Cardiac septum (tissue), 1 donor: ENCODE measurements at places on chromosomes 2 and 18. TPM values are rescaled to one million over a fixed set of nuclear protein-coding genes. Genes with fewer than 3 reads are reported as not detected.
A peak's percentile ranks its signal among the peaks of the same experiment; 100 is the strongest.

The LRRTM4 gene
- 1.3 TPM for total RNA-seq

The DSC3 gene
- total RNA-seq = 0.65 TPM

The GAL3ST2 gene
- total RNA-seq = not detected

The CCDC74B gene
- 0.81 TPM for total RNA-seq

The GBX2 gene
- not detected for total RNA-seq

The CCBE1 gene
- 0.05 TPM for total RNA-seq

The AGBL5 gene
- 11.7 TPM for total RNA-seq

The TMEM198 gene
- 1.8 TPM for total RNA-seq

The POTEI gene
- total RNA-seq = not detected

The KHK gene
- 1.1 TPM for total RNA-seq

The TPO gene
- total RNA-seq = 11.8 TPM

GRCh38 chr2:46695283-46695682 is 215.9 kb downstream of the TMEM247 start:
- DNase-seq = no peak

- DNase-seq = no peak
Observed at GRCh38 chr18:49764032-49764431, 49.3 kb downstream of the ACAA2 start.

DNA sequence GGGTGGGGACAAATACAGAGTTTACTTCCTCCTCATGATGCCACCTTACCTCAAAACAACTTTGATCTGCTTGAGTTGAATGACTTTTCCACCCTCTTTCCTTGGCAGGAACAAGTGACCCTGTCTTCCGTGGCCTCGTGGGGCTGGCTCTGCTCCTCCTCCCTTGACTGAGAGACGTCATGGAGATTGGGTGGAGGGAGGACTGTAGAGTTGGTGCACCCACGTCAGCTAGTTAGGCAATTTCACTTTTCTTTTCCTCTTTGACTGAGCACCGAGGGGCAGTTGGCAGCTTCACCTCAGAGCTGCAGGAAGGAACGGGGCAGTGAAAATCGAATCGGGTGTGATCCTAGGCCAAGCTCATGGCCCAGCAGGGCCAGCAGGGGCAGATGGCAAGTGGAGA is at the start of gene SP140:
Gene SP140 (plus strand): TSS at position 251 of the 400 bp plus-strand sequence. CDS start 109 bp downstream, at position 360.
- peak; percentile 86 for DNase-seq

DNA sequence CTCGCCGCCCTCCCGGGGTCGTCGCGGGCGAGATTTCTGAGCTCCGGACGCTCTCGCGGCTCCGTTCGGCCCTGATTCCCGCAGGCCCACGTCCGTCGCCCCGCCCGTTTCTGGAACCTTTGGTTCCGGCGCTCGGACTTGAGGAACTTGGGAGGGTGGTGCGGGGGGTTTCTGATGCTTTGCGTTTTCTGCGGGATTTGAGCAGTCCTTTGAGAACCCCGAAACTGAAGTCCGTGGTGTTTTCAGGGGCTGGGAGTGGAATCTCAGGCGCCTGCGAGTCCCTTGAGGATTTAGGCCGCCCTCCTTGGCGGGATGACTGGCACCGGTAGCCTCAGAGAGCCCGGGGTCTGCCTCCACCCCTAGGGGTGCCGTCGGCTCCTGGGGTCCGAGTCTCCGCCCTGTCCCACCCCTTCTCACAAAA is 336 bp downstream of the THNSL2 start:
- no peak for DNase-seq

GRCh38 chr2:218626369-218626768 is 18.7 kb downstream of the PLCD4 start:
- DNase-seq = no peak

DNA sequence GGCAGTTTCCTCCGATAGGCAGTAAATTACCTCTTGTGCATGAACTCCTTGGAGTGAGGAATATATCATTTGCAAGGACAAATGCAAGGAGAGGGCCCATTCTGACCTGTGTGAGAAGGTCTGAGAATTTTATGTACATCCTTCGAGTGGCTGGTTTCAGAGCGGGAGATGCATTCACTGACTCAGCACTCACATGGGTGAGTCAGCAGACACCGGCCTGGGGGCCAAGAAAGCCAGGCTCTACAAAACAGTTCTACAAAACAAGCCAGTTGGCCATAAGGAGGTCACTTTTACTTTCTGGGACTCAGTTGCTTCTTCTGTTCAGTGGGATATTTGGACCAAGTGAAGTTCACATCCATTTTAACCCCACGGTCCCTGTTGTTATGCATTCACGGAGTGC is 35.3 kb downstream of the CYP26B1 start:
- peak; percentile 43 for DNase-seq

DNA sequence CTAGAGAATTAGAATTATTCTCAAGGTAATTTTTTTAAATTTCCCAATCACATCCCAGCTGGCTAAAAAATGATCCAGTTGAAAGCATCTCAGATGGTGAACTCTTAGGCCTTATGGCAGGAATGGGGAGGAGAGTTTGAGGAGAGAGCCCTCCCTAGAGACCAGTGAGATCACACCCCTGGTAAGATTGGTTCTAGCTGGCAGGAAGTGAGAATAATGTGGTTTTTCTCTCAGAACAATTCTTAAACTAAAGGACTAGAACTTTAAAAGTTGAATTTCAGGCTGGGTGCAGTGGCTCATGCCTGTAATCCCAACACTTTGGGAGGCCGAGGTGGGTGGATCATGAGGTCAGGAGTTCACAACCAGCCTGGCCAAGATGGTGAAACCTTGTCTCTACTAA is 120.2 kb downstream of the MYO3B start:
- DNase-seq = no peak

- DNase-seq = no peak
Observed at GRCh38 chr2:183024339-183025095, 13.7 kb downstream of the NCKAP1 start.

DNA sequence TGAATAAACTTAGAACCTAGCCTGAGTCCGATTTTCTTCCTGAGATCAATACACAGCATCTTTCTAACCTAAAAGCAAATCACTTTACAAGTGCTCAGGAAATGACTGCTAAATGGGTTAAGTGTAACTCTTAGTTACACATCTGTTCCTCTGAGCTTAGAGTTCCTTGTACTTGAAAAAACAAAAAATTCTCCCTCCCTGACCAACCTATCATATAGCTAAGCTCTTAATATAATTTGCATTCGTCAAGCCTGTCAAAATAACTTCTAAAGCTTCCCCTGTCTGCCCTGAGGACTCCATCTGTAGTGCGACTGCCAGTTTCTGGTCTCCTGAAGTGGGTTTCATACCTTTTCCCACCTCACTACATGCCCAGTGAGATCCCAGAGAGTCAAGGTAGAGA is 190.4 kb downstream of the NCK2 start:
- no peak for DNase-seq

DNA sequence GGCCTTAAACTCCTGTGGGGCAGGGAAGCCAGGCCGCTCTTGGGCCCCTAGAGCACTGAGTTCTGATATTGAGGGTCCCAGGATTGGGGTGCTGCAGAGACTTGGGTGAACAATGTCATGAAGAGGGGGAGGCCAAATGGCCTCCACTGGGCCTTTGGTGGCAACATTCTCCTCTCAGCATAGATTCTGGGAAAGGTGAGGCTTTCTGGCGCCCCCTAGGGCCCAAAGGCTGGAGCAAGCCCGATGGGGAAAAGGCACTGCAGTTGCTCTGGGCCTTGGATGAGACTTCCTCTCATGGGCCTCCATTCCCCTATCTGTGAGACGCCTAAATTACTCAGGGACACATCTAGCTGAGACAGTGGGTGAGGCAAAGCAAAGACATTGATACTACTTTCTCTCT is 84.8 kb downstream of the ACAA2 start:
- no peak for DNase-seq

GRCh38 chr2:168465594-168465993 is 9.5 kb downstream of the CERS6 start:
- DNase-seq = no peak

DNA sequence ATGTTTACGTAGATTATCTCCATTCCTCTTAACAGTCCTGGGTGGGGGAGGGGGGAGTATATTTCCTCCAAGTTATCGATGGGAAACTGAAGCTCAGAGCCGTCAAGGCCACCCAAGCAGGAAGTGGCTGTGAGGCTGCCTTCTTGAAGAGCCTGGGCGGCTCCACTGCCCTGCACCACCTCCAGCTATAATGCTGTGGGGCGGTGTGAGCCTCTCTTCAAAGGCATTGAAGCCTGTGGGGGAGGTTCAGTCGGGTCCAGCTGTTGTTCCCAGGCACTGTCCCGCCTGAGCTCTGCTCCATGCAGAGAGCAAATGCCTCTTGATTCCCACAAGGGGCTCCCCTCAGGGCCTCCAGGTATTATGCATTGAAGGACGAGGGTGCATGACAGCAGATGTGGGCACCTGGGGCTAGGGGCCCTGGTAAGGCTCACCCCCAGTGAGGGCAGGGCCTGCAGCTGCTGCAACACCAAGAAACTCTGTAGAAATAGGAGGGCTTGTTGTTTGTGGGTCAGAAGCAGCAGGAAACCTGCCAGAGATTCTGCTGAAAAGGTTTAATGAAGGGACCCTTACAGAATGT is 29.5 kb upstream of the LAPTM4A start:
- DNase-seq = peak; percentile 44

DNA sequence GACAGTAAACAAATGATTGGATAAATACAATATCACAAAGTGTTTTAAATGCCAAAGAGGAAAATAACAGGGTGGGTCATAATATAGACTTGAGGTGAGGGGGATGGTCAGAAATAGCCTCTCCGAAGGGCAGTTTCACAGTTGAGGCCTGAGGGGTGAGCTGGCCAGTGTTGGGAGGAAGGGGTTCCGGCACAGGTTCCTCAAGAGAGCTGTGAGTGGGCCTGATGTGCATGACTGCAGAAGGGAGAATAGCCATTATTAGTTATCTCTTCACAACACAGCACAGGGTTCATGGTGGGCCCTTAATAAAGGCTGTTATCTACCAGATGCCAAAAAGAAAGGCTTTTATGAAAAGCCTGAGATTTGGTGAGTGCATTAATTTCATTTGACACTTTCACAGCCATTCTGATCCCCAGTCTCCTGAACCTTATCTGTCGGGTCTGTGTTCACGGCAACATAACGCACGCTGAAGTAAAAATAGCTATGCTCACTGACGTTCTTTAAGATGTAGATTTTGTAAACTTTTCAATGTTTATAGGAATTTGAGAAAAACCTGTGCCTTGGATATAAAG is 39.6 kb downstream of the POLR1A start:
- DNase-seq = no peak

- DNase-seq = no peak
Observed at GRCh38 chr18:76161983-76162382, 333.1 kb downstream of the ZNF516 start.

GRCh38 chr2:241271706-241272302 is 43.7 kb downstream of the HDLBP start:
- DNase-seq = peak; percentile 94

GRCh38 chr18:46283895-46284295 is 179.7 kb downstream of the HAUS1 start:
- DNase-seq = no peak

DNA sequence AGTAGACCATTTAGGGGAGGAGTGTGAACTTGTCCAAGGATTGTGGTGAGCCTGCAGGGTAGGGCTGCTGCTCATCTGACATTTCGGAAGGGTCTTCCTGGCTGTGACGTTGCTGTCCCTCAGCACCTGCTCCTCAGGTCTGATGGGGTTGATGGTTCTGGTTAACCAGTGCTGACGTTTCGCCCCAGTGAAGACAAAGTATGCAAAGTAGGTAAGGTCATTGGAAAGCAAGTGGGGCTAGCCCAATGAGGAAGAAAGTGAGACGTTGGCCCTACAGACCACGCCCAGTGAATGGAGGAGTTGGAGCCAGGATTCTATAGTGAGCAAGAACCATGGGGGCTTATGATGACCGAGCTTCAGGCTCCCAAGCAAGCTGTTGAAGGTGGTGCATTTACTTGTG is 33.4 kb upstream of the ZNF396 start:
- DNase-seq = no peak

DNA sequence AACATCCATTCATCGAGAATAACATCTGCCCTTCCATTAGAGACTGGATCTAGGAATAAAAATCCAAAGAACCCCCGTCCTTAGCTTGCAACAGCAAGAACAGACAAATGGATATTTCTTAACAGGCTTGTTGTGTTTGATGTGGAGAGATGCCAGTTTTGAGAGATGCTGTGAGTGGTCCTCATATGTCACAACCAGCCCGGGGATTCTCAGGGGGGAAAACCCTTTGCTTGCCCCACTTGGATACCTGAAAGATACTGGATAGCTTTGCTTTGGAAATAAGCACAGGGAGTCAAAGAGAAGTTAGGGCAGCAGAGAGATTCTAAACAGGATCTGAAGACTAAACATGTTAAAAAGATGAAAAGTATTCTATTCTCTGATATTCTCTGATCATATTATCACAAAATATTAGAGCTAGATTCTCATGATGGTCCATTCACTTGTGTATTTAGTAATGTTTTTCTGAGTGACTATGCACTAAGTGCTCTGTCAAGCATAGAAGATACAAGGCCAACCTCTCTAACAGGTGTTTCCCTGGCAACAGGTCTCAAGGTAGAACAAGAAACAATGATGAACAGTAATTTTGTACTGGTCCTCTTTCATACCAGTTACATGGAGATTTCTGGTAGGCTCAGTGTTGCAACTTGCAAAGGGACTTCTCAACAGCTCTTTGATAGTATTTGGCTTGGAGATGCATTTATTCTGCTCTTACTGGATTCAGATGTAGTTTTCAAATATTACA is 348.2 kb downstream of the MYCN start:
- DNase-seq = no peak

DNA sequence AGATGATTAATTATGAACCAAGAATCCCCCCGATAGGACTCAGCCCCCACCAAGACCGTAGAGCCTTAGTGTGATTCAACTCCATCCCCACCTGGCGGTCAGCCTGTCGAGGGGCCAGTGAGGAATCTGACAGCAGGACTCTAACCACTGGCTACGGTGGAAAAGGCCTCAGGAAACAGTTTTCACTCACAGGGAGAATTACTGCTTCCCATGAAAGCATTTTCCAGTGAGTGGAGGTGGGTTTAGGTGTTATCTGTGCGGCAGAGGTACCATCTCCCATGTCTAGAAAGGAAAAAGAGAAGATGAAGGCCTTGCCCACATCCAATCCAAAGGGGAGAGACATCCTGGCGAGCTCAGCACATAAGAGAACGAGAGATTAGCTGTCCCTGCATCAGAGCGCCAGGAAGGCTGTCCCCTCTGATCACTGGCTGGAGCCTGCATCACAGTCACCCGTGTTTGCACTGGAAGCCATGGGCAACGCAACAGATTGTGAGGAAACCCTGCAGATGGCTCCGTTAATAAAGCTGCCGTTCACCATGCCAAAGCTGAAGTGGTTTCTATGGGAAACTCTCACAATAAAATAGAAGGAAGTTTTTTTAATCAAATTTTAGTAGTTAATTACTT is 22.3 kb downstream of the COX7A2L start:
- no peak for DNase-seq

- DNase-seq = no peak
Observed at GRCh38 chr2:78992807-78993517, 32.5 kb upstream of the REG3G start.

GRCh38 chr2:186984481-186984880 is 135.5 kb upstream of the ZSWIM2 start:
- DNase-seq = no peak

DNA sequence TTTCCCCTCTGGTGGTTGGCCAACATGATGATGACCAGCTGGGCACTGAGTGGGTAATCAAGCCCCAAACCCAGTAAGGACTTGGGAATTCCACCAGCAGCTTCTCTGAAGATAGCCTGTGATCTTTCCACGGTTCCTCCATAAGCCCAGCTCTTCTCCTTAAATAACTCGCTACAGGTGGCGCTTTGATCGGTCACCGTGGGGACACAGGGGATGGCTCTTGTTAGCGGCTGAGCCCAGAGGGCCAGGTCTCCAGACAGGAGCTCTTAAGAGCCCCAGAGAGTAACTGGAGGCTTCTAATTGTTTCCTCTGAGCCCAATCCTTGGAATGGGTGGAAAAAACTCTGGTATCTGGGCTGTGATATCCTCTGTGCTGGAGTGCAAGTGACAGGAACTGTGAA is 13.6 kb upstream of the INHBB start:
- no peak for DNase-seq
